ENCODE measurements at places on chromosomes 5 and 9.

DNA sequence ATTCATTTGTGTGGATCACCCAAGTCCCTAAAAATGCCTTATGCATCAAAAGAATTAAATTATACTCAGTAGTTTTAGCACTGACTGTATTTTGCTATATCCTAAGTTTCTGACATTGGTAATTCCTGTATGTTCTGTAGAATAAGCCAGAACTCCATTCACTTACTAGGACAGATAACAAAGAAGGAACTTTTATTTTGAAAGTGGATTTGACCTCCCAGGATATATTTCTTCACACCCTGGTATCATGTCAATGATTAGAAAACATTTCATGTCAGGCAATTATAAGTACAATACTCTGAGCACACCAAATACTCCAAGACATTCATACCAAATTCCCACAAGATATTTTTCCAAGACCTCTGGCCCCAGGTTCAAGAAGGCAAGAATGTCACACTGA, 28.7 kb upstream of the MYOT start:
- no peak for DNase-seq

DNA sequence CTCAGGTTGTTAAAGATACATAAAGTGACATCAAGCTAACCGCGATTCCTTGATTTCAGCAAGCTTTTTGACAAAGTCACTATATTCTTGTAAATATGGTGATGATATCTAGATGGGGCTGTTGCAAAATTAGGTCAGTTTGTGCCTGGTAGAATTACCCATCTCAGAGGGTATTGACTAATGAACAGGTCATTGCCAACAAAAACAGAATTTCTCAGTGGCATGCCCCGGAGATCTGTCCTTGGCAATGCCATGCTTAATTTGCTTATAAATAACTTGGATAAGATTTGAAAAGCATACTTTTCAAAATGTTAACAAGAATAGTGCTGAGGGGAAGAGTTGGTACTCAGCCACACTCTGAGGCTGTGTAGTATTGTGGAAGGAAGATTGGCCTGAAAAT, 783.3 kb upstream of the SEMA6A start:
- DNase-seq: no peak

DNA sequence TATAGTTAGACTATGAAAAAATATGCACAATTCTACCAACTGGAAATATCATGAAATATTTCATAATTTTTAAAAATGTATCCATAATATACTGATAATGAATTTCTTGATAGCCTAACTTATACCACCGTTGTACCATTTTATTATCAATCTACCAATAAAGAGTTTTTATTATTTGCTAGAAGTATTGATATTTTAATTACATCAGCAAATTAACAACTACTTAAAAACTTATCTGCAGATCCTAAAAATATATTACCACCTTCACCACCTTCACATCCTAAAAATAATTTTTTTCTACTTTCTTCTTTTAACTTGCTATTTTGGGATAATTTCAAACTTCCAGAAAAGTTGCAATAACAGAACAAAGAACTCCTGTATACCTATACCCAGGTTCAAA, 21.4 kb downstream of the ATPSCKMT start:
- DNase-seq: no peak

GRCh38 chr5:77560677-77561263, 68.7 kb upstream of the WDR41 start:
- peak; percentile 28 for DNase-seq

- no peak for DNase-seq
Measured at GRCh38 chr9:125746774-125747052, 460 bp upstream of the PBX3 start.

- DNase-seq: no peak
Measured at GRCh38 chr9:32618261-32618660, 17.2 kb downstream of the TAF1L start.

DNA sequence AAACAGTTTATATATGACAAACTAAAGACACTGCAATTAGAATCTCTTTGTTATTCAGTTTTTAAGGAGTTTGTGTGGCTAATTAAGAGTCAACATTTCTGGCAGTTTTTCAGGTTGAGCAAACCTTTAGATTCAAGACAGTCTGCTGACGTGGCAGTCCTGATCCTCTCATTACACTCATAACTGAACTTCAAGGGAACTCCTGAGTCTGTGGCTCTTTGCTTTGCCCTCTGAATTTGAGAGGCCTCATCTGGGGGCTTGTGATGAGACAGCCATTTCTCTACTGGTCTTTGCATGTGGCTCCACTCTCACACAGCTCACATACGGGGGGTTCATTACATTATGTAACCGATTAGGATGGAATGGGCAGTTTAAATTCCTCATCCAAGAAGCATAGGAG, 182.9 kb upstream of the MEF2C start:
- DNase-seq: no peak

DNA sequence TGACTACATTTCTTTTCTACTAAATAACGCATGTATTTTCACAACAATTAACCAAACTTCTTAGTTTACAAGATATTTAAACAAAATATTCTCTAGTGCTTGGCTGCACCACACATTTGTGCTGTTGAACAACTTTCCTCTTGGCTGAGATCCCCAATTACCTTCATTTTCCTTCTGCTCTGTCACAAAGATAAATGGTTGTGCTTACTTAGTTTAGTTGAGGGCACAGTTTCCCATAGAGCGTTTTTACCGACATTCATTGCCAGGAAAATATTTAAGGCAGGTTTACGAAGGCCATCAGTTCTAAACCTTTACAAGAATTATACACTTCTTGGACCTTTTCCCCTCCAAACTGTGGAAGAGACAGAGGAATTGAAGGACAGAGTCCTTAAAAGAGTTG, 60.7 kb downstream of the PRUNE2 start:
- DNase-seq: no peak

DNA sequence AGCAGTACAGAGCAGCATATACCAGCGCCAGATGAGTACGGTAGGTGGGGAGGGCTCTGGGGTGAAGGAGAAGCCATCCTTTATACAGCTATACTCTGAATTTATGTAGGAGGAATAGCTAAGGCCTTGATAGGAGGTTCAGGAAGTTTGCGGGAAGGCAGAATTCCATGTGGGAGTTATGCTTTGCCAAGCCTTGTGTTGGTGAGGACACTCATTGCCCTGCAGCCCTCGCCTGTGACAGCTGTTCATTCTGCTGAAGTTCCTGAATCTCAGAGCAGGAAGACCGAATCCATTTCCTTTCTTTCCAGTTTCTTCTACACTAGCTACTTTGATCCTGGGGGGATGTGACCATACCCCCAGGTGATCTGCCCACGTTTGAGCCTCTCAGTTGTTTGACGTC, 7.7 kb downstream of the MFAP3 start:
- no peak for DNase-seq

DNA sequence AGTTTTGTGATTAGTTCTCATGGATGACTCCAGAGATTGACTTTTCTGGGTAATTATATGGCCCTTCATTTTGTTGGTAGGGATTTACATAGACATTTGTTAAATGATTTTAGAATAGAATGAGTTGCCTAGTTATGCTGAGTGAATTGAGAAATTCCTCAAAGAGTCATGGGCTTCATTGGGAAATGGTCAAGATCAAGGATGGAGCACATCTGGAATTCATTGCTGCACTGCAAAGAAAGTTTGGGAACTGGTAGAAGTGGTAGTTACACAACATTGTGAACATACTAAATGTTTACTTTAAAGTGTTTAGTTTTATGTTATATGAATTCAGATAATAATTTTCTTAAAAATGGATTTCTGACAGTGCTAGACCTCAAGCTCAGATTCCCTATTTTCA, 46.5 kb downstream of the PIP5K1B start:
- DNase-seq: no peak

- no peak for DNase-seq
Measured at GRCh38 chr5:157222506-157223230, 42.0 kb downstream of the ITK start.

GRCh38 chr9:114720086-114720676, 38.2 kb upstream of the TEX48 start:
- no peak for DNase-seq

- DNase-seq: no peak
Measured at GRCh38 chr5:158234323-158235158, 375.6 kb upstream of the CLINT1 start.

- no peak for DNase-seq
Measured at GRCh38 chr9:99070681-99071080, 34.2 kb upstream of the TGFBR1 start.

DNA sequence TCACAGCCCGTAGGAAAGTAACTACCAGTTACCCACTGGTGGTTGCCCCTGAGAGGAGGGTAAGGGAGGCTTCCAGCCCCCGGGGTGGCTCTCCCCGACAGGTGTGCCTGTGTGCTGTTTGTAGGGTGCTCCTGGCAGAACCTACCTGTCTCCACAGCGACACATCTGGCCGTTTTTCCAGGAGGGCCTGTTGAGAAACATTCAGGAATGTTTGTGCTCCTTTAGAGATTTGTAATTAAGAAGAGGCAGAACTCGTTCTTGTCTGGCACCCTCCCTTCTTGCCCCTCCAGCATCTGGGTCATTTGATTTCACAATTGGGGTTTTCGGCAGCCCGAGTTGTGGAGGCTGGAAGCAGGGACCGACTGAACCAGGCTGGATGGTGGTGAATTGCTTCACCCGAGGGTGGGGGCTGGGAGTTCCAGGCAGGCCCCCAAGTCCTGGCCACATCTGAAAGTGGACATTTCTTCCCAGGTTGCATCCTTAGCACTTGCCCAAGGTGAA, 74.2 kb downstream of the WWC1 start:
- DNase-seq: no peak

- no peak for DNase-seq
Measured at GRCh38 chr9:115192280-115192679, 74.3 kb upstream of the TNC start.

- DNase-seq: no peak
Measured at GRCh38 chr5:91141642-91142041, 241.5 kb downstream of the ARRDC3 start.

GRCh38 chr5:123906698-123907295, 394.8 kb downstream of the CSNK1G3 start:
- DNase-seq: no peak

All from HuH-7 (cell line).